ENCODE measurements at places on chromosomes 11 and 22.

- DNase-seq: no peak
Observed at GRCh38 chr11:27228906-27229290, 134.1 kb downstream of the CCDC34 start.

DNA sequence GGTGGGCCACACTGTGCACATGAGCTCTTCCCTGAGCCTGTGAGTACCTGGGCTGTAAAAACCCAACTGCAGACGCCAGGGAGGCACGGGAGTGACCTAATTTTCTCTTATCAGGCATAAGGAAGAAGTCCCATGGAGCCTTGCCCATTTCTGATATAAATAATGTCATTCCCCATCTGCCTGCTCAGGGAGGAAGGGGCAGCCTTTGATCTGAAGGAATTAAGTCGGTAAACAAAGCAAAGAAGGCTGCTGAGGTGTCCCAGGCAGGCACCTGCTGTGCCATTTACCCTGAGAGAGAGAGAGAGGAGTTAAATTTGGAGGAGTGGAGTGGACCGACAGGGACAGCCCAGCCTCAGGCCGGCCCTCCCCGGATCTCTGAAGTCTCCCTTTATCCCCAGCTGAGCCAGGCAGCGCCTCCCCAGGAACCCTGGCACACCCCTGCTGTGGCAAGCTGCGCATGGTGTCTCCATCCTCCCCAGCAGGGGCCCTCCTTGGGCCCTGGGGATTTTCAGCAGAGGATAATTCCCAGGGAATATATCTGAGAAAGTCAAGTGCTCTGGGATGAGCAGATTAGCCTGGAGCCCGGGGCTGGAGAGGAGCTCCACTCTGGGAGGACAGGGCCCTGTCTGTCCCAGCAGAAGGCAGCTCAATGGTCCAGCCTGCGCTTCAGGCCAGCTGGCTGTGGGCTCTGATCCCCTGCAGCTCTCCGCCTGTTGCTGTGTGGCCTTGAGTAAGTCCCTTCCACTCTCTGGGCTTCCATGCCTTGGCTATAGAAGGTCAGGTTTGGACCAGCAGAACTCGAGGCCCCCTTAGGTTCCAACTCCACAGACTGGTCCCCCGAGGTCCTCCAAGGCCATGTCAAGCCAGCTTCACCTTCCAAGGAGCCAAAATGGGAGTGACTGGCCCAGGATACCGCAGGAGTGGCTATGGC is 17.5 kb upstream of the CABP7 start:
- DNase-seq: no peak

- DNase-seq: no peak
Observed at GRCh38 chr22:32794449-32795213, 6.9 kb upstream of the TIMP3 start.

GRCh38 chr11:72378704-72379383 is 55.5 kb downstream of the CLPB start:
- DNase-seq: no peak

GRCh38 chr11:61484541-61484940 is 24.0 kb upstream of the LRRC10B start:
- DNase-seq: no peak

DNA sequence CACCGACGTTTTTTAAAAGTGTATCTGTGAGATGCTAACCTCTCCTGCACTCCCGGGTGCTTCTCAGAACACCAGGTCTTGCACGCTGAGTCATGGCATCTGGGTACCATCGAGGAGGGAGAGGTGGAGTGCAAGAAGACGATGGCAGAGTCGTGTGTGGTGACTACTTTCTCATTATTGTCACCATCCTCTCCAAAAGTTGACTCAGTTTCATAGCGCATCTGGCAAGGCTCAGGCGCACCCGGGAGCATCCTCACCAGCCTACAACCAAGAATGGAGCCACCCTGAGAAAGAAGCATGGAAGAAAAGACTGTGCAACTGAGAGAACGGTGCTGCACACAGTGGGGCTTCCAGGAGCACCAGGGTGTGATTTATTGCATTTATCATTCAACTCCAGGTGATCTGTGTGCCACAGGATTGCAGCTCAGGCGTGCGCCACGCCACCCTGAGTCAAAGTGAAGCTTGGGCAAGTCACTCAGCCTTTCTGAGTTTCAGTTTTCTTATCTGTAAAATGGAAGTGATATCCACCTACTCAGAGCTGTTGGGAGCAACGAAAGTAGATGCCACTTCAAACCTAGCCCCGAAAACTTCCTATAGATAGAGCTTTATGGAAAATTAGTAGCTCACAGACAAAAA is 65.4 kb downstream of the LINC01488 start:
- DNase-seq: peak; percentile 37

DNA sequence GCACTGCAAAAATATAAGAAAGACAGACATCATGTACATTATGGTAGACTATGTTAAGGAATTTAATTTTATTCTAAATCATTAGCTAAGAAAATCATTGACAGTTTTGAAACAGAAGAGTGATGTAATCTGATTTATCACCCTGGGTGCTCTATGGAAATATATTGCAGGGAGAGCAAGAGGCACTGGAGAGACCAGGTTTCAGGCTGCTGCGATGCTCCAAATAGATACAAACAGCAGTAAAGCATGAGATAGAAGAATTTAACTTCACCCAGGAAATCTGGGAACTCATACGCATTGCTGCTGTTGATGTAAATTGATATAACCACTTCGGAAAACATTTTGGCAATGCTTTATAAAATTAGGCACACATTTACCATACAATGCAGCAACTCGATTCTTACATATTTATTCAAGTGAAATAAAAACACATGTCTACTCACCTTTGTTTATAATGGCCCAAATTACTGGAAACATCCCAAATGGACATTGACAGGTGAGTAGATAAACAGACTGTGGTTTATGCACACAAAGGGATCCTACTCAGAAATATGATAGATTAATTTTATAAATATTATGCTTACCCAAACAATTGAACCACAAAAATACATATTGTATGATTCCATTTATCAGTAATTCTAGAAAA is 535.1 kb upstream of the CHORDC1 start:
- DNase-seq: no peak

GRCh38 chr11:80733790-80734189 is 1293.0 kb upstream of the TENM4 start:
- no peak for DNase-seq

DNA sequence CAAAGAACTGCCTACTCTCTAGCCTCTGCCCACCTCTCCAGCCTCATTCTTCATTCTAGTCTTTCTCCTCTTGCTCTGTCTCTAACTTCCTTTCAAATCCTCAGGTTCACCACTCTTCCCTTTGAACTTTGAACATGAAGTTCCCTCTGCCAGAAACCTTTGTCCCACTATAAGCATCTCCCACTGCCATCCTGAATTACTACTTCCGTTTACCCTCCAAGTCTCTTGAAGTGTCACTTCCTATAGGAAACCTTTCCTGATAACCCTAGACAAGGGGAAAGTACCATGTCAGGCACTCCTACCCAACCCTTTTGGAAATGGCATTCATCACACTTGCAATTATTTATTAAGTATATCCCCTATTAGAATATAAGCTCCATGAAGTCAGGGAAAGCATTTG is 3.1 kb downstream of the RAB30 start:
- DNase-seq: no peak

DNA sequence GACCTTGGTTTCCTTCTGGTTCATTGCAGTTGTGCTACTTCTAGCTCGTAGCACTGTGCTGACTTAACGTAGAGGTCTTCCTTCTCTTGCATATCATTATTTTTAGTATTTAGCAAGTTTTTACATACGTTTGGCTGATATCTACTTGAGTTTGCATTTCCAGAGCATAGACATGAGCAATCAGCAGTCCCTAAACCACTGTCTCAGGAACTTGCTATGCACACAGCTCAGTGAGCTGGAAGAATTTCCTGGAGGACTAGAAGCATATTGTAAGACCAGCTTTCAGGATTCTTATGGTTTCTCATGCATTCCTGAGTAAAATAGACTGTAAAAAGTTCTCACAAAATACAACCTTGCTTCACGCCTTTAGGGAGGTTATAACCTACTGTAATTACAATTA is 226.7 kb upstream of the PDGFD start:
- no peak for DNase-seq

GRCh38 chr11:59773083-59773440 is 17.9 kb downstream of the STX3 start:
- DNase-seq: no peak

- DNase-seq: no peak
Observed at GRCh38 chr11:19458231-19458630, 217.5 kb upstream of the E2F8 start.

GRCh38 chr11:86688398-86689179 is 16.2 kb upstream of the ME3 start:
- no peak for DNase-seq

GRCh38 chr22:35605369-35605680 is 11.8 kb downstream of the MB start:
- DNase-seq: no peak

GRCh38 chr11:117662671-117663269 is 134.2 kb downstream of the DSCAML1 start:
- no peak for DNase-seq

GRCh38 chr22:35910003-35910769 is 118.4 kb downstream of the RBFOX2 start:
- DNase-seq: no peak

- no peak for DNase-seq
Observed at GRCh38 chr11:128179039-128179438, 408.3 kb downstream of the ETS1 start.

DNA sequence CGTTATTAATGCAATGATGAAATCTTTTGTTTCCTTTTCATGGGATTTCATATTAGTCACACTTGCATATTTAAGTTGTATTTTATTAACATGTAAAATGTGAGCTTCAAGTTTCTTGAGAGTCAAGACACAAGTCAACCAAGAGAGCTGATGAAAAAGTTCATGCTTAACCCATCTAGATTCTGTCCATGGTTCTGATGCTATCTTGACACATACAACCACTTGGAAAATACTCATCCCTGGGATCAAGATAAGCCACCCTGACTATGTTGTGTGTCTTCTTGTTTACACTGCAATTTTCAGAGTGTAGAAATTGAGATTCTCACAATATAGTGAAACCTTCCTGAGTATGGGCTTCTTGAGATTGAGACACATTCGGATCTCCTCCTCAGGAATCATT is 664 bp upstream of the OR10A4 start:
- DNase-seq: no peak

- DNase-seq: peak; percentile 84
Observed at GRCh38 chr22:39598017-39598965, 27.7 kb downstream of the CACNA1I start.

GRCh38 chr11:10650630-10651029 is 42.9 kb downstream of the IRAG1 start:
- no peak for DNase-seq

DNA sequence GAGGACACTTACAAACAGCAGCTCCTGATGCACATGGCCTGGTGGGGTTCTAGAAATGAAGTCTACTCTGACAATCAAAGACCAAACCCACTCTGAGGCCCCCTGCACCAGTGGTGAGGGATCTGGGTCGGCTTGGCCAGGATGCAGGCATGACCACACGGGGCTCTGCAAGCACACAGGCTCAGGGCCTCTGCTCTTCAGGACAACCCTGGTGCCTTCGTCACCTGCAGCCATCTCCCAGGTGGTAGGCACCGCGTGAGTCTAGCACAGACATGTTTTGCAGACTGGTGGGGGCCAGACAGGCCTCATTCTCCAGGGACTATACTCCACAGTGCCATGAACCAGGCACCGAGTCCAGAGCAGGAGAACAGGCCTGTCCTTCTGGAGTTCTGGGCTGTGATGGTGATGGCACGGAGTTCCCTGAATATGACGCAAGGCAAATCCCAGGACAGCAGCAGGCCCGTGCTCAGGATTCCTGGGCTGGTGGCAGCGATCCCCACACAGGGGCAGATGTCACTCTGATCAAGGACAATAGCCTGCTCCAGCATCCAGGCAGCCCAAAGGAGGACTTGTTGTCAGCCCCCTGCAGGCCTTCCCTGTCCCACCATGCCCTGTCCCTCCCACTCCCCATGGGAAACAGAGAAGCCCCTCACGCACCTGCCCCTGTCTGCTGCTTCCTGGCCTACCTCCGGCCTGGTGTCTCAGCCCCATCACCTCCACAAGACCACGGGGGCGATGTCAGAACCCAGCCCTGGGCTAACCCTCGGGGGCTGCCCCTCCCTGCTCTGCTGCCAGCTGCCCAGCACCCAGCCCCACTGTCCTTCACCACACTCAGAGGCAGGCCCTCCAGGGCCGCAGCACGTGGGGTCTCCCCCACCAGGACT is 36.1 kb downstream of the GNB1L start:
- DNase-seq: no peak

DNA sequence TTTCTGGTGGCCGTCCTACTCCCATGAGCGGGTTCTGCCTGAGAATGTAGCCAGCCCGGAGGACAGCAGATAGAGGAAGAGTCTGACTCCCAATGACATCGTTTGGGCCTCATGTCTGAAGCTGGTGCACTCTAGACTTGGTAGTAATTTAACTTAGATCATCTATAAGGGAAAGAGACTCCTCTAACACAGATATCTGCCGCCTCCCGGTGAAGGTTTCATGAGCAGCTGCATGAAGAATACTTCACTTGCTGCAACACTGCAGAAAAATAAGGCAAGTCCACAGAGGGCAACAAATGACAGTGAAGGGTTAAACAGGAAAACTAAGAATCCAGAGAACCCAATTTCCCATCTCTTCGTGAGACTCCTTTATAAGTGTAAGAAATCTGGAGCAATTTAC is 5.9 kb upstream of the ARL2 start:
- no peak for DNase-seq

DNA sequence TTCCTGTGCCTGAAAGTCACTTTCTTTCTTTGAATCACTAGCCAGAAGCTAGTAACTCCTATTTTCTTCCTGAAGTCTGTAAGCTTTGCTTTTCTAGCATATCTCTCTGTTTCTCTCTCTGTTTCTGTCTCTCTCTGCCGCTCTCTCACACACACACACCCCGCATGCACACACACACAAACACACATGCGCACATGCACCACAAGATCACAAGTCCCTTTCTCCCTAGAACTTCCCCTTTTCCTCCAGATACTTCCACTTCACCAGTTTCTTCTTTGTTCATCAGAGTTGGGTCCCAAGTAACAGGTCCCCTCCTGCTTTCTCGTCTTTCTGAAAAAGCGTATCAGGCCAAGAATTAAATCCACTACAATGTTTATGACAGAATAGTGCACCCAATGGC is 148.5 kb upstream of the HSD17B12 start:
- no peak for DNase-seq

- no peak for DNase-seq
Observed at GRCh38 chr11:121650351-121651256, 197.8 kb upstream of the SORL1-AS1 start.

Data from stimulated activated CD4-positive, alpha-beta T cell treated with anti-CD3 and anti-CD28 coated beads, Interleukin-12 subunit alpha, Interleukin-12 subunit beta, amount 100 ng/mL, for 24 hours (primary cell).